Cardiac muscle cell (in vitro differentiated cells and primary cell): ENCODE measurements at places on chromosomes 12 and 14. TPM values are rescaled to one million over a fixed set of nuclear protein-coding genes. Genes with fewer than 3 reads are reported as not detected.
A peak's percentile ranks its signal among the peaks of the same experiment; 100 is the strongest.

HOXC13 gene
- total RNA-seq = not detected in 2 replicates

DNA sequence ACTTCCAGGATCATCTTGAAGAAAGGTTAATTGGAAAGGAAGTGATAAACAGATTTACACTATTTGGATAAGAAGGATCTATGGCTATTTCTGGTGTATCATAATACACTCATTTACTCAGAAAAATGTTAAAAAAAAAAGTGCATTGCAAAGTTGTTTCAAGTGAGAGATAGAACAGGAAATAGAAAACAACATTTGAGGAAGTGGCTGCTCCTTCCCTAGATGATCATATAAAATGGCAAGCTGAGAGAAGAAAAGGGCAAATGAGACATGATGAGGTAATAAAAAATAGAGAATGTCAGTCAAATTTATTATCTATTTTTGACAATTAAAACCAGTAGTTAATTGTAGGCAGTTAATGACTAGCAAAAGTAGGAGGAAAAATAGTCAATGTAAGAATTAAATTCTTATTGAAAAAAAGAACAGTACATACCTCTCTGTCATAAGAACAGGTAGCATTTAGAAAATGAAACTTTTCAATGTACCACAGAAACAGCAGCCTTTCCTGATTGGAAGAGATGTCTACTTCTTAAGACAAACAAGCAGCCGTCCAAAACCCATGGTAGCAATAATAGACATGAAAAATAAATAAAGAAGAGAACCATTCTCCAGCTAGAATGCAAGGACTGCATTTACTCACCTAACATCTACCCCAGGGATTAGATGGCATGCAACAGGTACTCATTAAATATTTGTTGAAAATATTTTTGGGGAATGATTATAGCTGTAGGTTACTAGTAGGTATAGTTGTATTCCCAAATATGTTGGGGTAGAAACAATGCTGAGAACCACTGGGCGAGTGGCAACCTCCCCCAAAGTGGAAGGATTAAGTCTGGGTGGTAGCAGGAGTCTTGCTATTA, 63.9 kb upstream of the GRIP1 start:
- H3K36me3 ChIP-seq = no peaks in the 10 kb centered on the region
- H3K4me1 ChIP-seq = peaks cover 8% of the 10 kb centered on the region
- H3K27me3 ChIP-seq = no peaks in the 10 kb centered on the region
- no peak for DNase-seq

GRCh38 chr12:82721726-82722125, 35.0 kb downstream of the TMTC2 start:
- H3K27me3 ChIP-seq = no peaks in the 10 kb centered on the region
- DNase-seq = no peak
- H3K36me3 ChIP-seq = no peaks in the 10 kb centered on the region
- no peaks in the 10 kb centered on the region for H3K4me1 ChIP-seq

- H3K36me3 ChIP-seq = no peaks in the 10 kb centered on the region
- peaks cover 12% of the 10 kb centered on the region for H3K4me1 ChIP-seq
- no peaks in the 10 kb centered on the region for H3K27me3 ChIP-seq
- no peak for DNase-seq
- no peak overlapping the region for H3K4me3 ChIP-seq
Measured at GRCh38 chr12:64236549-64236948, 14.5 kb upstream of the KICS2 start.

SLC10A1 gene
- total RNA-seq = not detected in 2 replicates

TAS2R19 gene
- 1.8 and 3.5 TPM in 2 replicates for total RNA-seq

KRT85 gene
- total RNA-seq = 0.12 TPM in 1 of 2 replicates, not detected in the other

DNA sequence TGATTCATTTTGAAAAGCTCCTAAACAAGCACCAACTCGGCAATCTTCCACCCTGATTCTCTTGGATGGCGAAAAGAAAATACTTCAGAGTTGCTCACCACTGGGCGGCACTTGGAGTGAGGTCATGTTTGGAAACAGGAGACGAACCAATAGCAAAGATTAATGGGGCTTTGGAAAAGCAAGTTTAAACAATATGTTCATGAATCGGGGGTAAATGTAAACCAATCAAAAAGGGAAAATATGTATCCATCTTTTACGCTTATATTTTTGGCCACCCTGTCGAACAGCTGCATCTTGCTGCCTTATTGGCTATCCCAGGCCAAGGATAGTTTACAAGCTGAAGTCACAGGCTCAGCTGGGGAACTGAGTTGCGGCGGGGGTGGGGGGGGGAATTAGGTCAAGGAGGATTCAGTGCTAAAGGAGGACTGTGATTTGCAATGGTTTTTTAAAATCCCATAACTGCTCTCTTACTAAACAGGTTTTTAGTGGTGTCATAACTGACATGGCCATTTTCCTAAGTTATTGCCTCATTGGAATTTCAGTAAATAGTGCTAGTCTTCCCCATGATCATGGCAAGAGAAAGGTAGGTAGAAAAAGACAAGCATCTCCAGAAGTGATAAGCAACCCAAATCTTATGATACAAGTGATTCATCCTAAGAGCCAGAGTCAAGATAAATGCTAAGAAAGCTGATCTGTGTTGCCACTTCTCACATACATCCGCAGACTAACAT, 210.6 kb downstream of the PHLDA1 start:
- DNase-seq = peak; percentile 61
- H3K27me3 ChIP-seq = no peaks in the 10 kb centered on the region
- H3K4me3 ChIP-seq = no peak overlapping the region

NACA gene
- total RNA-seq = 916 and 1,196 TPM in 2 replicates

DNA sequence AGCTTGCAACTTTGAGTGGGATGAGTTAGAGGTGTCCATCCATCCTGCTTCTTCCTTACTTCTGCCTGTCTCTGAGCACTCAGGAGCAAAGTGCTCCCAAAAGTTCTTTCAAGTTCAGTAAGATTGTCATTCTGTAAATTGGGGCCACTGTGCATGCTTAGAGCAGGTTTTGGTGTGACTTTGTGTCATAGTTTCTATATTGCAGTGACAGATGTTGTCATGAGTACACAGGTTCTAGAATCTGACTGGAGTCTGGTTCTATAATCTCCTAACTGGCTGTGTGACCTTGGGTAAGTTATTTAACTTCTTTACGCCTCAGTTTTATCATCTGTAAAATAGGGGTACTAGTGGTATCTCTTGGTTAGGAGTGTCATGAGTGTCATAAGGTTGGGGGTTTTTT, 202.7 kb upstream of the BCL2L14 start:
- peaks cover 7% of the 10 kb centered on the region for H3K36me3 ChIP-seq
- H3K4me1 ChIP-seq = peaks cover 13% of the 10 kb centered on the region
- no peak for DNase-seq
- H3K27ac ChIP-seq = no peak overlapping the region
- no peak overlapping the region for H3K4me3 ChIP-seq
- H3K27me3 ChIP-seq = no peaks in the 10 kb centered on the region

B4GALNT1 gene
- 0.32 TPM in 1 of 2 replicates, not detected in the other for total RNA-seq

DNA sequence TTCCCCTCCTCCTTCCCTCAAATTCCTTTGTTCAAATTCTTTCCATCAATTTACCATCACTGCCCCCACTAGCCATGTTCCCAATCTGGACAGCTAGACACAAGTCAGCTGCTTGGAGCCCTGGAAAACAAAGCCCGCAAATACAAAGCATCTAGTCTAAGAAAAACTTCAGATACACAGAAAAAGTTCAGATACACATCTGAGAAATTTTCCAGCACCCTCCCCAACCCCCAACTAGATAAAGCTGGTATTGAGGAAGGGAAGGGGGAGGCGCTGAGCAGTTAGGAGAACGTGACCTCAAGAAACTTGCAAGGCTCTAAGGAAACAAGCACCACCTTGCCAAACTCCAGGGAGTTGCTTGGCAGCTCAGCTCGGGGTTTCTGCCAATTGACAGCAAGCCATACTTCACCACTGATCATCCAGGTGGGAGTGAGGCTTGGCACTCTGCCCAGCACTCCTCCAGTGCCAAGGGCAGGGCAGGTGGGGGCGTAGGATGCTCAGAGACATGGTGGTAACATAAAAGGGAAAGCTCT, 5.1 kb upstream of the CNIH1 start:
- no peaks in the 10 kb centered on the region for H3K27me3 ChIP-seq
- no peak overlapping the region for H3K4me3 ChIP-seq
- H3K36me3 ChIP-seq = no peaks in the 10 kb centered on the region
- no peaks in the 10 kb centered on the region for H3K4me1 ChIP-seq
- peak; percentile 95 for DNase-seq

USP5 gene
- total RNA-seq = 145 and 150 TPM in 2 replicates

GRCh38 chr12:128662101-128662500, 161.7 kb downstream of the SLC15A4 start:
- H3K4me3 ChIP-seq = no peak overlapping the region
- DNase-seq = no peak
- H3K27me3 ChIP-seq = no peaks in the 10 kb centered on the region
- H3K27ac ChIP-seq = no peak overlapping the region
- no peaks in the 10 kb centered on the region for H3K36me3 ChIP-seq

DNA sequence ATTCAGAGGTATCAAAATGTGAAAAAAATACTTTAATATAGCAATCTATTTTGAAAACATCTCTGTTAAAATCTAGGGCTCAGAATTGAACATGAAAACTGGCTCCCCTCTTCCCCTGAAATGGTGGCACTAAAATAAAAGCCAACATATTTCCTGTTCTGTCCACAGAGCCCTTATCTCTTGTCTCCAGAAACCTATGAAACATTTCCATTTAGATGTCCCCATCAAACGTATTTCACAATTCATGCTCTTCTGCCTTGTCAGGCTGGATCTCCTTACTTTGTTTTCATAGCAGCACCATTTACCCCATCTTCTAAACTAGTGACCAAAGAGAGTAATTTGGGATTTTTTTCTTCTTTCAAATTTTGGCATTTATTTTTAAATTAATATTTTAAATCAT, 42.4 kb downstream of the PDE3A start:
- no peaks in the 10 kb centered on the region for H3K4me1 ChIP-seq
- H3K4me3 ChIP-seq = no peak overlapping the region
- H3K36me3 ChIP-seq = no peaks in the 10 kb centered on the region
- H3K27ac ChIP-seq = no peak overlapping the region

DNA sequence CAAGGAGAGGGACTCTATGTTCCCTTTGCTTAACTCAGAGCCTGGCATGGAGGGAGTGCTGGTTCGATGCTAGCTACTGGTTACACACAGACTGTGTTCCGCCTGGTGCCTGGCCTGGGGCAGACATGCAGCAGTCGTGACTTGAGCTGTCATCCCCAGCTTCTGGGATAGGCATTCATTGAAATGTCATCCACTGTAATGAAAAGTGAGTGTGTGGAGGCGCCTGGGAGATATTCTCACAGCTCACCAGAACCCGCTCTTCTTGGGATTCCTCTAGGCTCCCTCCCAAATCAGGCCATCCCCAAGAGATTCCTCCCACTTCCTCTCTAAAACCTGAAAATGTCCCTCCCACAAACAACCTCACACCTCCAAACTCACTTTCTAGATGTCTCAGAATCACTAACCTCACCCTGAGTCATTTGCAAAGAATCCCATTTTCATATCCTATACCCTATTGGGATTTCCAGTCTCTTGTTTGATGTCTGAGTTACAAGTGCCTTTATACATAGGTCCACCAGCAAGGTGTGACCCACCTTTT, 82.8 kb downstream of the CRACR2A start:
- H3K4me3 ChIP-seq = no peak overlapping the region
- peaks cover 29% of the 10 kb centered on the region for H3K4me1 ChIP-seq
- H3K27me3 ChIP-seq = no peaks in the 10 kb centered on the region
- no peak for DNase-seq
- no peaks in the 10 kb centered on the region for H3K36me3 ChIP-seq
- no peak overlapping the region for H3K27ac ChIP-seq

- no peak for DNase-seq
- no peaks in the 10 kb centered on the region for H3K4me1 ChIP-seq
- no peaks in the 10 kb centered on the region for H3K36me3 ChIP-seq
- no peak overlapping the region for H3K4me3 ChIP-seq
- H3K27me3 ChIP-seq = no peaks in the 10 kb centered on the region
Measured at GRCh38 chr12:14111230-14111865, 129.9 kb upstream of the GRIN2B start.

GRCh38 chr12:79547735-79548609, 142.8 kb downstream of the PAWR start:
- no peak overlapping the region for H3K4me3 ChIP-seq
- peak overlapping the region; percentile 91 for H3K27ac ChIP-seq
- peaks cover 24% of the 10 kb centered on the region for H3K4me1 ChIP-seq
- no peaks in the 10 kb centered on the region for H3K27me3 ChIP-seq
- peak; percentile 66 for DNase-seq

PARP11 gene
- 3.0 and 5.7 TPM in 2 replicates for total RNA-seq

IRAK4 gene
- 0.21 TPM in 1 of 2 replicates, not detected in the other for total RNA-seq
